Osteoblast (primary cell): ENCODE measurements at places on chromosomes 2 and 18. TPM values are rescaled to one million over a fixed set of nuclear protein-coding genes. Genes with fewer than 3 reads are reported as not detected.

The TMEM17 gene
- 2.9 and 3.3 TPM in 2 replicates for total RNA-seq

The DNAJC5G gene
- total RNA-seq, result not detected in 2 replicates

The SCN2A gene
- 2.2 and 5.0 TPM in 2 replicates for total RNA-seq

The SATB2 gene
- total RNA-seq, result 53.2 and 54.5 TPM in 2 replicates
